LHCN-M2 (cell line): ENCODE measurements at places on chromosomes 2 and 18.

GRCh38 chr2:25115902-25116301 is 52.5 kb downstream of the POMC start:
- peak; percentile 15 for DNase-seq

- no peak for DNase-seq
Measured at GRCh38 chr18:45361125-45361851, 254.0 kb upstream of the SLC14A2 start.

DNA sequence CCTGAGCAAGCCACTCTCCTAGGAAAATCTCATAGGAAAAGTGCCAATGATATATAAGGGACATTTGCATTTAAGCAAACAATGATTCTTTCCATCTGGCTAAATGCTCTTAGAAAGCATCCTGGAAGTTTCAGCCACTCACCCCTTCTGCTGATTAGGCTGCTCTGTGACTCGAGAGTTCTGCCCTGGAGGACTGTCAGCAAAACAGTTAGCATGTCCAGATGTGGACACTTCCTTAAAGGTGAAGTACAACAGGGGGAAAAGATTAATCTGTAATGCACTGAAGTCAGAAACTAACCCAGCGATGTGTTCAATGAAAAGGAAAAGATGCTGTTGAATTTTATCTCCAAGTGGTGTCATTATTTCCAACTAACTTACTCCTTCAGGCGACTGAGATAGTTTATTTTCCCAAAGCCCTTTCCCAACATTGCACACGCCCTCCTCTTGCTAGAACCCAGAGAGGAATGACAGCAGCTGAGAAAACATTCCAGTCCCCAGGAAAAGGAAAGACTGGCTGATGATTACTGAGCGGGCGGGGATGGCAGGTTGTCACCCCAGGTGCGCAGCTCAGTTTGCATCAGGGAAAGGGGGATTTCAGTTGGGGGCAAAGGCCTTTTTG is 214.0 kb downstream of the SS18 start:
- peak; percentile 64 for DNase-seq

- peak; percentile 45 for DNase-seq
Measured at GRCh38 chr2:39728941-39729351, 50.1 kb downstream of the THUMPD2 start.

GRCh38 chr2:70557171-70557838 is 3.7 kb upstream of the TGFA start:
- no peak for DNase-seq
